Chondrocyte (in vitro differentiated cells): ENCODE measurements at places on chromosomes 13 and 19.

DNA sequence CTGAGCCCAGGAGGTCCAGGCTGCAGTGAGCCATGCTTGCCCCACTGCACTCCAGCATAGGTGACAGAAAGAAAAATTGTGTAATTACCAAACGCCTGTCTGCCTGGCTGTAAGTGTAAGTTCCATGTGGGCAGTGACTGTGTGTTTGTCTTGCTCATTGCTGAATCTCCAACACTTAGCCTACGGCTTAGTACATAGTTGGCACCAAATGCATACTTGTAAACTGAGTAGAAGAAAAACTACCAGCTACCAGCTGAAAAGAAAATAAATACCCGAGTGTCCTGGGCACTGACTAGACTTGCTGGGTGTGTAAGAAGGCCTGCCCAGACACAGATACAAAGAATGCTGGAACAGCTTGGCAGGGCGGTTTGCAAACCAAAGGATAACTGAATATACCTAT is 2.7 kb upstream of the CEBPG start:
- H3K27ac ChIP-seq: no peak overlapping the region
- peaks cover 18% of the 10 kb centered on the region for H3K4me1 ChIP-seq
- H3K27me3 ChIP-seq: peaks cover 15% of the 10 kb centered on the region
- no peak overlapping the region for H3K4me3 ChIP-seq

GRCh38 chr19:22627526-22627925 is 6.6 kb upstream of the ZNF492 start:
- no peaks in the 10 kb centered on the region for H3K36me3 ChIP-seq
- H3K4me1 ChIP-seq: no peaks in the 10 kb centered on the region
- H3K4me3 ChIP-seq: no peak overlapping the region
- no peaks in the 10 kb centered on the region for H3K27me3 ChIP-seq
- no peak overlapping the region for H3K27ac ChIP-seq

DNA sequence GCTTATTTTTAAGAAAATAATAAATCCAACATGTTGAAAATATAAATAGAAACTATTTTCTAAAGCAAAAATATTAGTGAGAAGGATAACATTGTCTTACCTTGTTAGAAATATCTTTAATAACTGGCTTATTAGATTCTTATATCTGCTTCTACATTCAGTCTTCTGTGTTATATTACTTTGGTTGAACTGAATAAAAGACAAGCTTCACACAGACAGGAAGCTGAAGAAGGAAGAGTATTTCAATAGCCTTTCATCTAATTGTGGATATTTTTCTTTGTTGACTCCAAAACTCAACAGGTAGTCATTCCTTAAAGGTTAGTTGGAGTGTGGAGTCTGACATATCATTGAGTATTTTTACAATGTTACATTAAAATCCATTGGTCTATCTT is 10.9 kb downstream of the SETDB2 start:
- no peaks in the 10 kb centered on the region for H3K36me3 ChIP-seq
- no peak overlapping the region for H3K4me3 ChIP-seq
- peaks cover 18% of the 10 kb centered on the region for H3K4me1 ChIP-seq

DNA sequence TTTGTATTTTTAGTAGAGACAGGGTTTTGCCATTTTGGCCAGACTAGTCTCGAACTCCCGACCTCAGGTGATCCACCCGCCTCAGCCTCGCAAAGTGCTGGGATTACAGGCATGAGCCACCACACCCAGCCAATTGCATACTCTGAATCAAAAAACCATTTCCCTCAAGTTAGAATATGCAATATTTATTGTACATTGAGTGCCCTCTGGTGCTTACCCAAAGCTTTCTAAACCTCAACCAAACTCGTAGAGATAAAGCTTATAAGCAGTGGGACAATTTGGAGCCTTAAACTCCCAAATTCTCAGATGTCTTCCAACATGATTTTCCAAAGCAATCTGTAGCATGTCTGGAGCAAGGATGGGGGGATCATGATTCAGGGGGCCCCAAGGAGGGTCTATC is 22.4 kb downstream of the RFXAP start:
- no peak for DNase-seq
- H3K36me3 ChIP-seq: no peaks in the 10 kb centered on the region
- no peak overlapping the region for H3K27ac ChIP-seq
- H3K4me3 ChIP-seq: no peak overlapping the region
- H3K27me3 ChIP-seq: no peaks in the 10 kb centered on the region

- H3K4me3 ChIP-seq: peak overlapping the region; percentile 57
- DNase-seq: no peak
- H3K36me3 ChIP-seq: no peaks in the 10 kb centered on the region
- peaks cover 3% of the 10 kb centered on the region for H3K4me1 ChIP-seq
- no peak overlapping the region for H3K27ac ChIP-seq
- H3K27me3 ChIP-seq: peaks cover 16% of the 10 kb centered on the region
Observed at GRCh38 chr19:30719189-30719998, 347.2 kb downstream of the ZNF536 start.

DNA sequence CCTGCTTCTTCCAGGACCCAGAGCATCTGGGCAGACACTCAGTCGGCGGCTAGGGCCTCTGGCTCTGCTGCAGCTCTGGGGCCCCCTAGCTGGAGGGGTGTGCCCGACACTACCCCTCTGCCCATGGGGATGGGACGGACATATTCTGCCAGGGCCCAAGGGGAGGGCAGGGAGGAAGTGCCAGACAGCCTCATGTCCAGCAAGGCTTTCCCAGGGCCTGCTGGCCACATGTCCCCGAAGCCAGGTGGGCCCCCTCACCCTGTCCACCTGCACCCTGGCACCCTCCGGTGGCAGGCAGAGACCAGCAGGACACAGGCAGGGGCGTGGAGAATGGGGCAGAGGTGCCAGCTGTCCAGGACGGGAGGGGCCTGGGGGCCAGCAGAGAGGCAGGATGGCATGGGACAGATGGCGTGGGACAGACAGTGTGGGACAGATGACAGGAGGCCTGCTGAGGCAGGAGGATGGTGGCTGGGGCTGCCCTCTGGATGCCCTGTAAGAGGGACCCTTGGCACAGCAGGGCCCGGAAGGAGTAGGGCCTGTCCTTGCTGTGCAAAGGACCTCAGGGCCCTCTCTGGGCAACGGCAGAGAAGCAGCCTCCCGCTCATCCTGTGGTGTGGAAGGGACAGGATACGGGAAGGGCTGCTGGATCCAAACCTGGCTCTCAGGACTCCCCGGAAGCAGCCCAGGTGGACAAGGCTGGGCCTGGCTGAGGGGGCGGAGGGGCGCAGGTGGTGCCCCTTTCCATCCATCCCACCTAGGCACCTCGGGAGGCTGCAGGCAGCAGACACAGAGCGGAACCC is 29.1 kb downstream of the CEBPG start:
- peak; percentile 81 for DNase-seq
- H3K4me1 ChIP-seq: no peaks in the 10 kb centered on the region
- H3K4me3 ChIP-seq: no peak overlapping the region
- H3K27ac ChIP-seq: no peak overlapping the region
- no peaks in the 10 kb centered on the region for H3K27me3 ChIP-seq

DNA sequence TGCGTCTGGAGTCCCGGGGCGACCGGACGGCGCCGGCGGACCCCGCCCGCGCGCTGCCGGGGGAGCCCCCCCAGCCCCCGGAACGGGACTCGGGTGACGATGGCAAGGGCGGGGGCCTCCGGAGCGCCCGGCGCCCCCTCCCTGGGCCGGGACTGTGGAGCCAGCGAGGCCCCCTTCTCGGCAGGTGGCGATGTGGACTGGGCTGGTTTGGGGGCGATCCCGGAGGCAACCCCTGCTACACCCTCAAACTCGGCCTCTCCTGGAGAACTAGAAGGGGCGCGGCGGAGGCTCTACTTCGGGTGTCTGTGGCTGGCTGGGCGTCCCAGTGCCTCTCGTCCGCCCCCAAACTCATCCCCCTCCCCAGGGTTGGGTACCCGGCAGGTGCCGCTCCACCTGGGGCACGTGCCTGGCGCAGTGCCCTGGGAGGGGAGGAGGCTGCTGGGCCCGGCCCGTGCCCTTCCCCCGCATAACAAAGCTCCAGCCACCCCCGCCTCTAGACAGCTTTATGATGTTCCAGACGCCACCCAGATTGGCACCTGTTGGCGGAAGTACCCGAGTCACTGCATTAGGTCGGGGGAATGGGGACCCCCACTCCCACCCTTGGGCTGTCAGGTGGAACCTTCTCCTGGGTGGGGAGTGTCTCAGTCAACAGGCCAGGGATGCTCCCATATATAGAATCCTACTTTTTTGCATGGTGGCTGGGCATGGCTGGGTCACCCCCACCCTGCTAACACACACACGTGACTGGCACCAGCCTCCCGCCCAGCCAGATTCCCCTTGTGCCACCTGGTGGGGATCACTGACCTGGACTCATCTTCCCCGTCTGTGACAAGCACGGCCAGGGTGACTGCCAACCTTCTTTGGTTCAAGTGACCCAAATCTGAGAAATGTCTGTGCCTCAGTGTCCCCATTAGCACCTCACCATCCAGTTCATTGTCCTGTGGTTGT is 722 bp downstream of the PKN1 start:
- H3K36me3 ChIP-seq: no peaks in the 10 kb centered on the region
- H3K4me1 ChIP-seq: peaks cover 20% of the 10 kb centered on the region
- H3K4me3 ChIP-seq: peak overlapping the region; percentile 67

- no peaks in the 10 kb centered on the region for H3K27me3 ChIP-seq
- peaks cover 51% of the 10 kb centered on the region for H3K4me1 ChIP-seq
- H3K4me3 ChIP-seq: peak within 1 kb of the TSS; percentile 10
Observed at GRCh38 chr13:50015258-50015657, at the start of gene KCNRG. Gene KCNRG, plus strand, starts transcription at chr13:50015444. Its CDS starts 50 bp downstream, at chr13:50015494.

DNA sequence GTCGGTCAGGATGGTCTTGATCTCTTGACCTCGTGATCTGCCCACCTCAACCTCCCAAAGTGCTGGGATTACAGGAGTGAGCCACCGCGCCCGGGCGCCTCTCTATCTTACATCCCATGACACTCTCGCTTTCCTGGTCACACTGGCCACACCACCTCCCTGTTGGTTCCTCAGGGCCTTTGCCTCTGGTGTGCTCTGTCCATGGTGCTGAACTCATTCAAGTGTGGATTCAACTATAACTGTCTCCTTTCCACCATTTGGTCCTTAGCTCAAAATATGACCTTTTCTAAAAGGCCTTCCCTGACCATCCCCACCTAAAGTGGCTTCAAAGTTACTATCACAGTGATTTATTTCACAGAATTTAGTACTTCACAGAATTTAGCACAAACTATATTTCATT is 3.7 kb upstream of the SMIM17 start:
- no peak overlapping the region for H3K27ac ChIP-seq
- H3K36me3 ChIP-seq: no peaks in the 10 kb centered on the region
- H3K4me1 ChIP-seq: no peaks in the 10 kb centered on the region
- no peak for DNase-seq
- H3K4me3 ChIP-seq: no peak overlapping the region

GRCh38 chr19:1356508-1356865 is 27.2 kb upstream of the NDUFS7 start:
- no peak for DNase-seq
- peaks cover 10% of the 10 kb centered on the region for H3K36me3 ChIP-seq
- H3K4me3 ChIP-seq: peak overlapping the region; percentile 79

DNA sequence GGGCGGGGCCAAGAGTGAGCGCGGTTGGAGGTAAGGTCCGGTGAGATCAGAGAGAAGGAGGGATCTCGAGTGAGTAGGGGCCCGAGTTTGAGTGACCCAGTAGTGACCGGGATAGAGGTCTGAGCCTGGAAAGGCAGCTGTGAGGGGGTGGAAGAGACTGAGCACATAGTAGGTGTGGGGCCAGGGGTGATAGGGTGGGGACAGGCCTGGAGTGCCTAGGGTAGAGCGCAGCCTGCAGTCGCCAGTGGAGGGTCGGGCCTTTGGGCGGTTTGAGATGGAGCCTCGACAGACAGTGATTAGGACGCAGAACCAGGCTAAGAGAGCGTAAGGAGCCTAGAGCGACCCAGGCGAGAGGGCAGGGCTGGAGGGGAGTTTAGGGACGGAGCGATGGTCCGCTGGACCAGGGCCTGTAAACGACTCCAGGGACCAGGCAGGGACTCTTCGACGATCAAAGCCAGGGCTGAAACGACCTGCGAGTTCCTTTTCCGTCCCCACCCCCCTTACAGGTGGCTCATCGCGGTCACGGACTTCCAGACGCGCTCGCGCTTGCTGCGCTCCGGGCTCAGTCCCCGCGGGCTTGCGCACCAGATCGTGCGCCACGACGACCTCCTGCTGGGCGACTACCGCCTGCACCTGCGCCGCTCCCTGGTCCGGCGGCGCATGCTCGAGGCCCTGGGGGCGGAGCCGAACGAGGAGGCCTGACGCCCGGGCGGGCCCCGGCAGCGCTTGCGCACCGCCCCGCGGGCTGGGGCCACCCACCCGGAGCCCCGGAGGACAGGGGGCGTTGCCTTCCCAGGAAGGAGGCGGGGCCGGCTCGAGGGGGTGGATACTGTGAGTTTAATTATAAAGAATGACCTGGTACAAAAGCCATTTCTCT is 9.4 kb downstream of the C19orf81 start:
- peaks cover 28% of the 10 kb centered on the region for H3K27me3 ChIP-seq
- peaks cover 19% of the 10 kb centered on the region for H3K4me1 ChIP-seq
- H3K27ac ChIP-seq: peak overlapping the region; percentile 97
- no peak for DNase-seq
- no peaks in the 10 kb centered on the region for H3K36me3 ChIP-seq

- no peaks in the 10 kb centered on the region for H3K4me1 ChIP-seq
- H3K27me3 ChIP-seq: no peaks in the 10 kb centered on the region
- H3K27ac ChIP-seq: no peak overlapping the region
- H3K36me3 ChIP-seq: peaks cover 22% of the 10 kb centered on the region
- H3K4me3 ChIP-seq: no peak overlapping the region
- peak; percentile 68 for DNase-seq
Observed at GRCh38 chr19:55044286-55044685, 6.2 kb upstream of the GP6 start.

DNA sequence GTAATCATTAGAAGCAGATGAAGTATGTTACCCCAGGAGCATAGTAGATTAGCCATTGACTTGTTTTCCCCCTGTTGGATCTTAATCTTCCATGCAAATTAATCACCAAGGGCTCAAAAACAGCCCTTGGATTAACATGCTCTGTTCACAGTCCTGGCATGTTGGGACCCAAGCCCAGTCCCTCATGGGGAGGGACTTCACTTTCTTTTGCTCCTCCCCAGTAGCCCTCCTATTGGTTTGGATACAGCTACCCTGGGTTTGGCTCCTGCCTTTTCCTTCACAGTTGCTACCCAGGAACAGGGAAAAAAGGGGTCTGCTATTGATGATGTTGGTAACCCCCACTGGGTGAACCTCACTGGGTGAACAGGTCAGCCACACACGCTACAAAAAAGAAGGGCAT is 16.9 kb upstream of the PARP4 start:
- no peak overlapping the region for H3K4me3 ChIP-seq
- peaks cover 40% of the 10 kb centered on the region for H3K27me3 ChIP-seq
- H3K27ac ChIP-seq: no peak overlapping the region
- no peaks in the 10 kb centered on the region for H3K36me3 ChIP-seq

DNA sequence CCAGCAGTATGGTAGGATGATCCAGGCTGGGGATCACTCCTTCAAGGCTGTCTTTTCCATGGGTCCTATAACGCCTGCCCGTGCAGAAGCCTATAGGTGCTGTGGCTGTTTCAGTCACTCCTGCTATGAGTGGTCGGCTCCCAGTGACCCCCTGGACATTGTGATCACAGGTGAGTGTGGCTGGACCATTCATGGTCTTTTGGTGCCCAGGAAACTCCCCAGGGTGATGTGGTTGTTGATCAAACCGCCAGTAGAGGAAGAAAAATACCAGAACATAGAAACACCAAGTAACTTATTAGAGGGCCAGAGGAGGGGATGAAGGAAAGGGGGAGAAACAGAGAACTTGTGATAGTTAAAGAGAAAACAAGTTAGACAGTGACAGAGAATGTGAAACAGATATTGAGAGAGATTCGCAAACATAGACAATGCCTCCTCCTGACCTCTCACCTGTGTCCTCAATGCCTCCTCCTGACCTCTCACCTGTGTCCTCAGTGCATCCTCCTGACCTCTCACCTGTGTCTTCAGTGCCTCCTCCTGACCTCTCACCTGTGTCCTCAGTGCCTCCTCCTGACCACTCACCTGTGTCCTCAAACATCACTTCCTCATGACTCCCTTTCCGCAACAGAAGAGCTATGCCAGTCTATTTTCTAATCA is 19.4 kb downstream of the LAIR2 start:
- H3K27me3 ChIP-seq: no peaks in the 10 kb centered on the region
- H3K4me1 ChIP-seq: no peaks in the 10 kb centered on the region
- DNase-seq: no peak
- no peak overlapping the region for H3K4me3 ChIP-seq
- H3K27ac ChIP-seq: no peak overlapping the region
- no peaks in the 10 kb centered on the region for H3K36me3 ChIP-seq
